PC-9 (cell line): ENCODE measurements at places on chromosomes 5 and 9. TPM values are rescaled to one million over a fixed set of nuclear protein-coding genes. Genes with fewer than 3 reads are reported as not detected.

GRCh38 chr5:15013654-15014463 is 142.3 kb upstream of the ANKH start:
- no peaks in the 10 kb centered on the region for H3K27me3 ChIP-seq
- H3K27ac ChIP-seq, result no peak overlapping the region

- no peaks in the 10 kb centered on the region for H3K4me1 ChIP-seq
- no peak overlapping the region for H3K27ac ChIP-seq
- H3K27me3 ChIP-seq, result no peaks in the 10 kb centered on the region
- H3K4me3 ChIP-seq, result no peak overlapping the region
Measured at GRCh38 chr5:68139611-68140441, 75.7 kb upstream of the PIK3R1 start.

DNA sequence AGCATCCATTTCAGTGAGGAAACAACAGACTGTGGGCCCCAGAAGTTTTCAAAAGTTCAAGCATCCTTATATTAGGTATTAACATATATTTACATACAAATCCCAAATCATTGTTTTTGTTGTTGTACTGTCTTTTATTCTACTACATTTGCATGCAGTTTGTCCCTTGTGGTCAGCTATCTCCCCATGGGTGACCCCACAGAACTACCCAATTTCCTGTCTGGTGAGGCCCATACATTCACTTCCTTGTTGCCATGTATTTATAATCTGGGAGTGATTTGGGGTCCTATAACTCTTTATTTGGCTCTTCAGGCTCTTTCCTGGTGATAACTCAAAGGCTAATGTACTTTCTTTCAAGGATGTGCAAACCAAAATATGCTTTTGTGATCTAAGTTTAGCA is 3.3 kb upstream of the CD180 start:
- H3K4me1 ChIP-seq, result peaks cover 14% of the 10 kb centered on the region; the same call in 1 of the 2 replicates
- H3K4me3 ChIP-seq, result no peak overlapping the region
- no peak for DNase-seq
- no peak overlapping the region for H3K27ac ChIP-seq
- H3K36me3 ChIP-seq, result no peaks in the 10 kb centered on the region
- H3K27me3 ChIP-seq, result no peaks in the 10 kb centered on the region

Gene FBP2
- total RNA-seq, result not detected in 2 replicates

DNA sequence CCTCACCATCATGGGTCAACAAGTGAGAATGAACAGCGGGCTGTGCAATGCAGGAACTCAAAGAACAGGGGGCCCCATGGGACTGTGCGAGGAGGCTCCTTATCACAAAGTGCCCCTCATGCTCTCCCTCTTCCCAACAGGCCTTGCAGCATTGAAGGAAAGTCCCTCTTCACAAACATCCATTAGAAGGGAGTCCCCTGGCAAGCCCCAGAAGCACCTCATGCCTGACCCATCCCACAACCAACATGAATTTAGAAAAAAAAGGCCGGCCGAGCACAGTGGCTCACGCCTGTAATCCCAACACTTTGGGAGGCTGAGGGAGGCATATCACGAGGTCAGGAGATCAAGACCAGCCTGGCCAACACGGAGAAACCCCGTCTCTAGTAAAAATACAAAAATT is 122.6 kb upstream of the FSTL4 start:
- peak overlapping the region; percentile 62 for H3K27ac ChIP-seq
- no peak for DNase-seq
- no peaks in the 10 kb centered on the region for H3K36me3 ChIP-seq
- peaks cover 38% of the 10 kb centered on the region for H3K4me1 ChIP-seq
- no peak overlapping the region for H3K4me3 ChIP-seq

DNA sequence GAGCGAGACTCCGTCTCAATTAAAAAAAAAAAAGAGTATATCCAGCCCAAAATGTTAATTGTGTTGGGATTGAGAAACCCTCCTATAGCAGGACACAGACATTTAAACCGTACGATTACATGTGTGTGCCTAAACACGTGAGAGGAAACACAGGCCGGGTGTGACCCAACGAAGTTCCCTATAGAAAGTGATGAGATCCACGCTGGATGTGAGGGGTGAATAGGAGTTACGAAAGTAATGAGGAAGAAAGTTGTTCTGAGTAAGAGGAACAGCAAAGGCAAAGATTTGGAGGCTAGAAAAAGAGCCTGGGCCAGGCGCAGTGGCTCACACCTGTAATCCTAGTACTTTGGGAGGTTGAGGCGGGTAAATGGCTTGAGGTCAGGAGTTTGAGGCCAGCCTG is 13.6 kb downstream of the NAIF1 start:
- no peaks in the 10 kb centered on the region for H3K27me3 ChIP-seq
- no peak overlapping the region for H3K27ac ChIP-seq
- H3K36me3 ChIP-seq, result no peaks in the 10 kb centered on the region
- no peak for DNase-seq

GRCh38 chr5:157956271-157956885 is 97.4 kb upstream of the CLINT1 start:
- no peak overlapping the region for H3K27ac ChIP-seq
- no peaks in the 10 kb centered on the region for H3K36me3 ChIP-seq
- H3K4me1 ChIP-seq, result no peaks in the 10 kb centered on the region
- H3K27me3 ChIP-seq, result no peaks in the 10 kb centered on the region
- H3K4me3 ChIP-seq, result no peak overlapping the region
- DNase-seq, result no peak

- no peak for DNase-seq
- no peak overlapping the region for H3K27ac ChIP-seq
- H3K27me3 ChIP-seq, result no peaks in the 10 kb centered on the region
- H3K36me3 ChIP-seq, result no peaks in the 10 kb centered on the region
- H3K4me3 ChIP-seq, result no peak overlapping the region
Measured at GRCh38 chr9:93260263-93261066, 76.5 kb downstream of the WNK2 start.

Gene ACTBL2
- total RNA-seq, result 0.98 and 1.5 TPM in 2 replicates

DNA sequence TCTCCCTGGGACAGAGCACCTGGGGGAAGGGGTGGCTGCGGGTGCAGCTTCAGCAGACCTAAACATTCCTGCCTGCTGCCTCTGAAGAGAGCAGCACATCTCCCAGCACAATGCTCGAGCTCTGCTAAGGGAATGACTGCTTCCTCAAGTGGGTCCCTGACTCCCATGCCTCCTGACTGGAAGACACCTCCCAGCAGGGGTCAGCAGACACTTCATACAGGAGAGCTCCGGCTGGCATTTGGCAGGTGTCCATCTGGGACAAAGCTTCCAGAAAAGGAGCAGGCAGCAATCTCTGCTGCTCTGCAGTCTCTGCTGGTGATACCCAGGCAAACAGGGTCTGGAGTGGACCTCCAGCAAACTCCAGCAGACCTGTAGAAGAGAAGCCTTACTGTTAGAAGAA is 77.2 kb downstream of the SLCO6A1 start:
- no peaks in the 10 kb centered on the region for H3K27me3 ChIP-seq
- H3K36me3 ChIP-seq, result no peaks in the 10 kb centered on the region
- no peak overlapping the region for H3K4me3 ChIP-seq
- H3K27ac ChIP-seq, result no peak overlapping the region
- no peaks in the 10 kb centered on the region for H3K4me1 ChIP-seq

GRCh38 chr5:6468104-6468503 is 19.4 kb downstream of the UBE2QL1 start:
- H3K4me3 ChIP-seq, result no peak overlapping the region
- peaks cover 93% of the 10 kb centered on the region for H3K27me3 ChIP-seq
- H3K4me1 ChIP-seq, result no peaks in the 10 kb centered on the region
- no peak for DNase-seq

- no peaks in the 10 kb centered on the region for H3K36me3 ChIP-seq
- H3K4me1 ChIP-seq, result peaks cover 70% of the 10 kb centered on the region
- H3K4me3 ChIP-seq, result peak overlapping the region; percentile 10; the same call in 1 of the 2 replicates
- no peaks in the 10 kb centered on the region for H3K27me3 ChIP-seq
Measured at GRCh38 chr5:178081571-178082243, 31.6 kb upstream of the N4BP3 start.

DNA sequence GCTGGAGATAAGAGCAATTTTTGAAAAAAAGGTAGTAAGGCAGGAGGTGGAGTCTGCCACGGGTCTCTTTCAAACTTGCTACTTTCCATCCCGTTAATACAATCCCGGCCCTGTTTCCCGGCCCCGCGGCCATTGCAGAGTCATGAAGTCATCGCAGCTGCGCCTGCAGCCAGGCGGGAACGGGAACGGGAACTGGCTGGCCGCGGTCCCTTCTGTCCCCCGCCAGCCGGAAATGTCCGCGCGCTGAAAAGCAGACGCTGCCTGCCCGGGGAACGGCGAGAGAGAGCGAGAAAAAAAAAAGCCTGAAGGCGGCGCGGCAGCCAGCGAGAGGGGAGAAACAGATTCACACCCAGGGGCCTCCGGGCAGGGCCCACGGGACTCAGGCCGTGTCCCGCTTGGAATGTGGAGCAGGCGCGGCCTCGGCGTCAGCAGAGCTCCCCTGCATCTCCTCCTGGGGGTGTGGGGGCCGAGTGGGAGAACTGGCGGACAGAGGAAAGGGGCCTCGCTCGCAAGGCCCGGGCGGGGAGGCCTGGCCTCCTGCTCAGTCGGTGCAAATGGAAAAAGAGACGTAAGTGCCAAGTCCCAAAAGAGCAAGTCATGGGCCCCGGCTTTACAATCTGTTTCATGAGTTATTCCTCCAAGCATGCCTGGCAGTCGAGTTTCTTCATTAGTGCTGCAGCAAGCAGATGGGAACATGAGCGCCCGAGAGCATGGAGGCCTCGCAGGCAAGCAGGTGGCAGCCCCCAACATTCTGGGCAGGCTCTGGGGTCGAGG is 201.2 kb upstream of the GAS1 start:
- H3K4me1 ChIP-seq, result no peaks in the 10 kb centered on the region
- no peak for DNase-seq
- H3K27ac ChIP-seq, result no peak overlapping the region
- H3K27me3 ChIP-seq, result no peaks in the 10 kb centered on the region
- peak overlapping the region; percentile 39; the same call in 1 of the 2 replicates for H3K4me3 ChIP-seq

Gene JAK2
- total RNA-seq, result 2.7 and 4.9 TPM in 2 replicates

DNA sequence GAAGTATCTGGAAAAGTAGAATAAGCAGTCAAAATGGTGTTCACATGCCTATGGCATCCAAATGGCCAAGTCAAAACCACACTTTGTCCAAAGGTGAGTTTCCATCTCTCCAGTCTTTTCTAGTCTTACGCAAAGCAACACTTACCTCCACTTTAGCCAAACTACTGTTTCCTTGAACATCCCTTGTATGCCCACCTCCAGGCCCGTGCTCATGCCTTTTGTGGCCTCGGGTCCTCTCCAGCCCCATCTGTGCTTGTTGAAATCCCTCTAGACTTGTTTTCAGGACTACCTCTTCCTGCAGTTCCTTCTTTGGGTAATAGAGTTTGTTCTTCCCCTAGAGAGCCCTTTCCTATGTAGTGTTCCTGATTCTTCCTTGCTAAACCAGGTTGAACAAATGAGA is 61.0 kb downstream of the ANGPTL2 start:
- no peak overlapping the region for H3K27ac ChIP-seq
- H3K4me3 ChIP-seq, result no peak overlapping the region
- H3K4me1 ChIP-seq, result peaks cover 35% of the 10 kb centered on the region
- no peaks in the 10 kb centered on the region for H3K27me3 ChIP-seq
- DNase-seq, result no peak
- no peaks in the 10 kb centered on the region for H3K36me3 ChIP-seq

- H3K27ac ChIP-seq, result peak overlapping the region; percentile 78
- peak; percentile 41 for DNase-seq
- H3K4me1 ChIP-seq, result peaks cover 37% of the 10 kb centered on the region
- no peaks in the 10 kb centered on the region for H3K36me3 ChIP-seq
Measured at GRCh38 chr5:108727236-108727650, 20.5 kb upstream of the FER start.

DNA sequence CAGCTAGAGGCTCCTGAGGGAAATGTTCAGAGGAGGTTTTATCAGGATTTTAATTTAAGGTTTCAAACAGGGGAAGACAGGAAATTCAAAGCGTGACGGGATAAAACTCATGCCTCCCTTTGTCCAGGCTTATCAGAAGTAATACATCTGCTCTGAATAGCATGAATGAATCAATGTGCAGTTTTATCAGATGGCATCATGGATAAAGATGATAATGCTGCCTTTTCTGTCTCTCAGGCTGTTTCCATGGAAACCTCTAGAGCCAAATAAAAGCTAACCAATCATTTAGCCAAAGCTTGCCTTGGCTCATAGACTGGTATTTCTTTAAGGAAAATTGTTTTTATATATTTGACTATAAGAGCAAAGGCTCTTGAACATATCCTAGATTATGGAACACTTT is 16.4 kb downstream of the MFAP3 start:
- no peak overlapping the region for H3K4me3 ChIP-seq
- H3K4me1 ChIP-seq, result peaks cover 21% of the 10 kb centered on the region
- no peak for DNase-seq

DNA sequence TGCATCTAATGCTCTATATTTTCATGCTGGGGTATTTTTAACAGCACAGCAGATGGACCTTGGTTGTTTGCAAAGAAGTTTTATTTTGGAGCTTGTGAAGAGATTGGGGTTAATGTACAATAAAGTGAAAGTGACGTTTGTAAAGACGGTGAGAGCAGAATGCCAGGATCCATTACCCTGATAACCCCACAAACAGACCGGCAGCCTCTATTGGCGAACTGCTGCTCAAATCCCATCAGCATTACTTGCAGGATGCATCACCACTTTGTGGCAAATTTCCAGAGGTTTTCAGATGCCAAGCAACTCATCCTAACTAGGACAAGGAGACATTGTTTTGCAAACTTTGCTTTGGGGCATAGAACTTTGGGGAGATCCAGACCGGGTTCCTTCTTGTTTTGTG is 383.3 kb upstream of the ZNF462 start:
- H3K36me3 ChIP-seq, result no peaks in the 10 kb centered on the region
- DNase-seq, result no peak
- peaks cover 8% of the 10 kb centered on the region for H3K4me1 ChIP-seq
- H3K27ac ChIP-seq, result no peak overlapping the region
- H3K4me3 ChIP-seq, result no peak overlapping the region

- H3K27ac ChIP-seq, result peak overlapping the region; percentile 70
- no peaks in the 10 kb centered on the region for H3K36me3 ChIP-seq
- H3K27me3 ChIP-seq, result no peaks in the 10 kb centered on the region
- peaks cover 6% of the 10 kb centered on the region; the same call in 1 of the 2 replicates for H3K4me1 ChIP-seq
- DNase-seq, result no peak
- H3K4me3 ChIP-seq, result no peak overlapping the region
Measured at GRCh38 chr9:12933957-12934356, 159.1 kb downstream of the LURAP1L start.

- H3K4me1 ChIP-seq, result no peaks in the 10 kb centered on the region
- no peak overlapping the region for H3K27ac ChIP-seq
- no peak for DNase-seq
Measured at GRCh38 chr9:20320921-20321320, 301.4 kb downstream of the MLLT3 start.

DNA sequence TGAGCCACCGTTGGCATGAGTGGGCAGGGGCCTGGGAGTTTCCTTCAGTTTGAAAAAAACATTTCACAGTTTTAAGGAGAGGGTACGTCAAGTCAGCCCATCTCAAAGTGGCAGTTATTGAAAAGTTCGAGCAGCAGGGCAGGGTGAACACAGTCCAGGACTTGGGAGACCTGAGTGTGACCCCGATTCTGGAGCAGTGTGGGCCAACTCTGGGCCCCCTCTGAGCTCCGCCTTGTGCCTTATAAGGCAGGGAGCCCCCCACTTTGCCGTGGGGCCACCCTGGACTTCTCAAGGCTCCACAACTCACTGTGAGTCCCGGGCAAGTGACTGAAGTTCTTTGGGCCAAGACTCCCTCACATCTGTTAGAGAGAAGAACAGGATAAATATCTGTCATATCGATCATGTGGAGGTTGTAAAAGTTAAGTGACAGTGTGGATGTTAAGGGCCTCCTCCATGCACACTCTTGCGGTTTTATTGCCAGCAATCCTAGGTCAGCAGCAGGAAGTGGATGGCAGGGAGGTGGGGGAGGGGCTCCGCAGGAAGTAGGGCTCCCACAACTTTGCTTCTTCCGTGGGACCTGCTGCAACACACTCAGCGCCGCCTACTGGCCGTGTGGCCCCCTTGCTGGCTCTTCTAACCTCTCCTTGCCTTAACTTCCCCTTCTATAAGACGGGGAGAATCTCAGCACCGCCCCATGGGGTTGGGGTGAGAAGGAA is 38.4 kb downstream of the HRH2 start:
- H3K27me3 ChIP-seq, result peaks cover 96% of the 10 kb centered on the region
- DNase-seq, result no peak
- H3K4me1 ChIP-seq, result no peaks in the 10 kb centered on the region
